M059J (cell line): ENCODE measurements at places on chromosomes 5 and 9.
A peak's percentile ranks its signal among the peaks of the same experiment; 100 is the strongest.

DNA sequence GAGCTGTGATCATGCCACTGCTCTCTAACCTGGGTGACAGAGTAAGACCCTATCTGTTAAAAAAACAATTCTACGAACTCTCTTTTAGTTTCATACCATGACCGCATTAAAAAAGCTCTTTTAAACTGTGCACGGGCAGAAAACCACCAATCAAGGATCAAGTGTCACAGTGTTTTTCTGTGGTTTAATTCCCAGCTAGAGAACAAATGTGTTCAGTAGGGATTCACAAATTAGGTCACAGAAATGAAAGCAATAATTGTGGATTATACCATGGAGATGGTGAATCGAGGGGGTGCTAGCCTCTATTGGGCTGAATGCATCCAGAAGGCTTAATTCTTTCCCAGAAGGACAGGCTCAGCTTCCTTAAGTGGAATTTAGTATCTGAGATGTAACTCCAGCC is 79.1 kb downstream of the ATG10 start:
- DNase-seq, result no peak

DNA sequence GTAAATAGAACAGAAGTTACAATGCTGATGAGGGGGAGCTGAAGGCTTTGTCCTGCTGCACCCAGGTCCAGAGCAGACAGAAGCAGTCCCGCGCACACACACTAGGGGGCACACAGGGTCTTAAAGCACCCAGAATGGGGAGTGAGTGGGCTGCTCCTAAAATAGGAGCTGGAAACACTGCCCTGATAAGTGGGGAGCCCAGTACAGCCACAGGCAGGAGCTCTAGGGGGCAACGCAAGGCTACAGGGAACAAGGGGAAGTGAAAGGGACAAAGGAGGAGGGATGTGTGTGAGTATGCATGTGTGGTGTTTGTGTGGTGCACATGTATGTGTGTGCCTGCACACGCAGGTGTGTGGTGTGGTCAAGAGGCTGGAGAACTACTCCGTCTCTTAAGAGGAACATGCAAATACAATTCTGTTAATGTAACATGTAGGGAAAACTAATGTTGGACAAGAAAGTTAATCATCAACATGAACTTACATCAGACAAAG is 191.5 kb downstream of the ROR2 start:
- peak; percentile 37 for DNase-seq

DNA sequence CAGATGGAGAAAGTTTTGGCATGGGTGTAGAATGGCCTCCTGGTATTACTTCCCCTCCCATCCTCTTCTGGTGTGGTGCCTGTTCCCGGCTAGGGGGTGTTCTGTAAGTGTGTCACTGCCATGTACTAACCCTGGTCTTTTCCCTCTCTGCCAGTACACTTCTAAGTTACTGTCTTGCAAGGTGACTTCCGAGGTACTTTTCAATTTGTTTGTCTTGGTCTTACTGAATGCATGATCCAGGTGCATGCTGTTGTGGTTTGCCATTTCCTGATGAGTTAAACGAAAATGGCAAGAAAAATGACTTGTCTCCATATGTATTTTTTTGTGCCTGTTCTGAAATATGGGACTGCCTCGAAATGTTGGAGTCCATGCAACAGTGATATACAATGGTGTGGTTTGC is 46.0 kb downstream of the C9orf152 start:
- DNase-seq, result no peak

GRCh38 chr5:170740551-170741205 is 42.8 kb upstream of the GABRP start:
- no peak for DNase-seq

GRCh38 chr9:129489838-129490582 is 130.9 kb downstream of the C9orf50 start:
- DNase-seq, result no peak

- peak; percentile 40 for DNase-seq
Measured at GRCh38 chr5:128225245-128226030, 141.9 kb downstream of the SLC12A2 start.

- DNase-seq, result no peak
Measured at GRCh38 chr9:137396227-137396626, 26.7 kb downstream of the EXD3 start.

DNA sequence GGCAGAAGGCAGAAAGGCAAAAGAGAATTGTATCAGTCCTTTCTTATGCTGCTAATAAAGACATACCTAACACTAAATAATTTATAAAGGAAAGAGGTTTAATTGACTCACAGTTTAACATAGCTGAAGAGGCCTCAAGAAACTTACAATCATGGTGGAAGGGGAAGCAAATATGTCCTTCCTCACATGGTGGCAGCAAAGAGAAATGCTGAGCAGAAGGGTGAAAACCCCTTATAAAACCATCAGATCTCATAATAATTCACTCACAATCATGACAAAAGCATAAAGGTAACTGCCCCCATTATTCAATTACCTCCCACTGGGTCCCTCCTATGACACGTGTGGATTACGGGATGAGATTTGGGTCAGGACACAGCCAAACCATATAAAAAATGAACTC is 312.5 kb upstream of the PTGER4 start:
- peak; percentile 28 for DNase-seq

DNA sequence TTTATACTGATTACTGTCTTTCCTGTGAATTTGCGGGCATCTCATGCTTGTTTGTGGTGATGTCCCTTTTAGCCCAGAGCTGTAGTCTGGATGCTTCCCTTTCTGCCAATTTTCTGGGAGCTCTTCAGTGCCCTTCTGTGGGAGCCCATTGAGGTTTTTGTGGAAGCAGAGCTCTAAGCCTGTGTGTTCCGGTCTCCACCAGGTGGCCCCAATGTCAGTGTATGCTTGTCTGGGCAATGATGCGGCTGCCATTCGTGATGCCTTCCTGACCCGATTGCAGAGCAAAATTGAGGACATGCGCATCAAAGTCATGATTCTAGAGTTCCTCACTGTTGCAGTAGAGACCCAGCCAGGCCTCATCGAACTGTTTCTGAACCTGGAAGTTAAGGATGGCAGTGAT is 35.1 kb downstream of the SH3GLB2 start:
- DNase-seq, result peak; percentile 20

GRCh38 chr9:69197687-69198086 is 23.6 kb downstream of the TJP2 start:
- no peak for DNase-seq

DNA sequence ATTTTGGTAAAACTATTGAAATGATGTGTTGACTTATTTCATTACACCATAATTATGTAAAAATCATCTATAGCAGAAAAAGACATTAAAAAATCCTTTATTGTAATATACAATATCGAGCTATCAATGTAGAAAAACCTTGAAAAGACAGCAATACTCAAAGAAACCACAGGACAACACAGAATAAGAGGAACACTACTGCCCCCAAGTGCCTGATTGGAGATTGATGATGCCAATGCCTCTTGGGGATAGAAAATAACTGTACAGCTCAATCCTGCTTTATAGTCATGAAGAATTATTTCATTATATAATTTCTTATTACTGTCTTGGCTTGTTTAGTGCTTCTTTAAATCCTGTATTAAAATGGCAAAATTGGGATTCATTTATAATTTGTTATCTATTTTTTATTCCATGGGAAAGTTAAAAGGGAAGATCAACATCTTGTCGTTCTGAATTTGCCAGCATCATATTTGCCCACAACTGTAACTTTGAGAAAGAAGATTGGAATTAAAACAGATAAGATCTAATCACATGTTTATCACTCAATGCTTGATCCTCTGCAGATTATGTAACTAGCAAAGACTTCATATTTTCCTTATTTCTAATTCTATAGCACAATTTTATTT is 337.5 kb downstream of the CDH9 start:
- peak; percentile 48 for DNase-seq

GRCh38 chr5:135944967-135945560 is 9.7 kb downstream of the LECT2 start:
- peak; percentile 81 for DNase-seq

- DNase-seq, result no peak
Measured at GRCh38 chr5:118558871-118559270, 429.5 kb downstream of the DTWD2 start.
